ENCODE measurements at places on chromosomes 2 and 18.

DNA sequence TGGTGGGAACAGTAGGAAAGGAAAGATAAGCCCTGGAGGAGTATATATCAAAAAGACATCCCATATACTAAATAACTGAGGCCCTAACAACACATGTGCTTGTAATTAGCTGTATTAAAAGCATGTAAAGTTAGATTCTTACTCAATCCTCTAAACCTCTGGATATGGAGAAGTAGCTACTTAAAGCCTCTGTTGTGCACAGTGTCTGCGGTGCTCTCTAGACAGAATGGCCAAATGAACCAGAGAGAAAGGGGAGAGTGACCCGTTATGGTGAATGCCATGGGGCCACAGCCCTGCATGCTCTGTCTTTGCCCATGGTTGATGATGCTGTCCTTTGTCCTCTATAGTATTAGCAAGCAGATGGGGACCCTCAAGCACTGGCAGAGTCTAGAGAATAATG is 104.4 kb upstream of the SLC8A1 start:
- peak; percentile 14 for DNase-seq

GRCh38 chr2:216084547-216084946 is 2.8 kb downstream of the TMEM169 start:
- DNase-seq = no peak

GRCh38 chr18:395456-396250 is 104.8 kb downstream of the COLEC12 start:
- peak; percentile 97 for DNase-seq

DNA sequence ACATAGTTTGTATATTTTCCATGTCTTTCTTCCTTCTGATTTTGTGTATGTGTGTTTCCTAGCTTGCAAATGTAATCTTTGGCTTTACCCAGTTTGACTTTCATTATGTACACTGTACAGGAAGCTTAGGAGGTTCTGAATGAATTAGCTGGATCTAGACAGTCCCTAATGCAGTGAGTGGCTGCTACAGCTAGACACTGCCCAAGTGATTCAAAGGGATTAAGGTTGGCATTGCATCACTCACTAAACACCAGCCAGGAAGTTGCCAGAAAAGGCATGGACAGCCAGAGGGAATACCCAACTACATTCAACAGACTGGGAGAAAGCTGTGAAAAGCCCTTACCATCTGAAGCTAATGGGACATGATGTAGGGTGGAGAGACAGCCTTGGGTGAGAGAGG is 316.0 kb upstream of the MEX3C start:
- no peak for DNase-seq

DNA sequence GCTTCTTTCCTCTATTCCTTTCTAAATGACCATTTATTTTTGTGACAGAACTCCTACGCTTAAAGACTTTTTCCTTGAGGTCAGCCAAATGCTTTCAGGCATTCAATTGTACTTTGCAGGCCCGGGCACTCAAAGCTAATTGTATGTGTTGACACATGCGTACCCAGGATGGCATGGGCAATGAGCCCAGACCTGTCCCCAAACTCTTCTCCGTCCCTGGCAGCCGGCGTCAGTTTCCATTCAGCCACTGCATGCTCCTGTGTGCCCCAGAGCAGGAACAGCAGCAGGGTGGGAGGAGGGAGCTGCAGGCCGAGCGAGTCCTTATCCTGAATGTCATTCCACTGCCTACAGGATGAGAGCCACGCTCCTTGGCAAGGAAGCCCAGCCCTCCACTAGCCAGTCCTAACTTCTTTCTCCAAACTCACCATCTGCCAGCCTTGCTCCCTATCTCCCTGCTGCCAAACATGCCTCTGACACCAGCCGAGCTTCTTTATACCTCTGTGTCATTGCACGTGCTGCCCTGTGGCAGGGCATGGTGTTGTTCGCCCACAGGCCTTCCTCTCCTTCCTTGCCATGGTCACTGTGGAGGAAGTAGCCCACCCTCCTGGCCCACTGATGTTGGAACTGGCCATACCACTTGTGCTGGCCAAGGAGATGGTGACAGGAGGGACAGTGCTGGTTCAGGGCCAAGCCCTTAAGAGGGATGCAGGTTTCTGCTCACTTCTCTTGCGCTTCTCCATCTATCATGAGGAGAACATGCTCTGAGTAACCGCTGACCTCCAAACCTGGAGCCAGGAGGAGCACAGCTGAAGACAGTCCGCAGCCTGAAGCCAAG is 116.9 kb upstream of the FHL2 start:
- DNase-seq = no peak

DNA sequence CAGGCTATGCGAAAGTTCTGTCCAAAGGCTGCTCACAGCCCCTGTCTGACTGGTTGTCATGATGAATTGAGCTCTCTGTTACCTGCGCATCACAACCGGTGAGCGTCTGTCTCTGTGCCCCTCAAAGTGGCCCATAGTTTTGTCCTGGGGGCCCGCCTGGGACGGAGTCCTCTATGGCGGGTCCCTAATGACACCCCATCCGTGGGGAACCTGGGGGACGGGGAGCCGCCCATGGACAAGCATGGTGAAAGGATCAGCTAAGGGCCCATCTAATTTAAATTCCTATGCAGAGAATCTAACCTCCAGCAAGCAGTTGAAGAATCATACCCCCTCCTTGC is 473 bp downstream of the ELMOD3 start:
- DNase-seq = peak; percentile 9
